Stimulated activated CD8-positive, alpha-beta memory T cell treated with anti-CD3 and anti-CD28 coated beads, Interleukin-4, amount 100 ng/mL, for 1 hour (primary cell): ENCODE measurements at places on chromosomes 12 and 14.
A peak's percentile ranks its signal among the peaks of the same experiment; 100 is the strongest.

DNA sequence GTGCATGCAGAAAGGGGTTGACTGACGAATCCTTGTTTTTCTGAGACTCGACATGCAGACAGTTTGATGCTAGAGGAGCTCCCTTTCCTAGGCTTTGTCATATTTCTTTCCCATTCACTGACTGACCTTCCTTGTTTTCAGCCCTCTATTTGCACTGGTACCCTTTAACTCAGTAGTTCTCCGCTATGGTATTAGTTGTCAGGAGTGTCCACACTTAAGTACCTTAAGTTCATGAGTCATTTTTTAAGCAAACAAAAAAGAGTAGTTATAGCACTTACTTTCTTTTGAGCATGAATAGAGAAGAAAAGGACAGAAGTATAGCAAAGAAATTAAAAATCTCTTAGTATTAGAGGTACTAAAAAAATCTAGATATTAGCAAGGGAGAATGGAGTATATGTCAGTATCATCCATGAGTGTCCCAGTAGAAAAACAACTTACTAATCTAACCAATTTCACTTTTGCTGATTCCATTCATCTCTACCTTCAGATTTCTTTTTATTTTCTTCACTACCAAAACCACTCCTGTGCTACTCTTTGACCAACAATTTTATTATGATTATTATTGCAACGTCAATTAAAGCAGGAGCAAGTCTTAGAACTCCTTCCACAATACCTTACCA lies 8.3 kb downstream of the ATP2B1 start:
- DNase-seq = no peak

- DNase-seq = no peak
These were observed 26.2 kb downstream of the TMEM30B start for GRCh38 chr14:61254808-61255526.

DNA sequence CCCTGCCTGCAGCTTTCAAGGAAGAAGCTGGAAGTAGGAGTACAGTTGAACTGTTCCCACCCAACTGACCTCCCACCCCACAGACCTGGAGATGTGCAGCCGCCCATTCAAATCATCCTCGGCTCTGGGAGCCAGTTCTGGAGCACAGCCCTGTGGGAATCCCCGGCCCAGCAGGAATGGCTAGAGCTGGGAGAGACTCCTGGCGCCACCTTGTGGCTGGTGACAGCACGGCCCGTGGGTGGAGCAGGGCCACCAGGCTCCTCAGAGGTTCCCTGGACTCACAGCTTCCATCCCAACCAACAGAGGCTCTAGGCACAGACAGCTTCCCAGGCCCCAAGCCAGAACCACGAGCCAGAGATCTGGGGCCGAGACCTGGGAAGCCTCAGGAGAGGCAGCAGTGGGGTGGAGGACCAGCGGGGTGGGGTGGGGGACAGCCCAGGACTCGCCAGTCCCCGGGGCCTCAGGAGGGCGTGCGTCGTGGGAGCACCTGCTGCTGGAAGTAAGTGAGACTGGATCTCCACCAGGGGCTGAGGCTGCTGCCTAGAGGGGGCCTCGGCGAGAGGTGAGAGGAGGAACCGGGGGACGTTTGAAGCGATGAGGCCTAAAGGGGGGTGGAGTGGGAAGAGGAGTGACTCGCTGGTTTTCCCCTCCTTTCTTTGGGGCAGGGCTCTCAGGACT lies 43.4 kb downstream of the RNF34 start:
- DNase-seq = peak; percentile 41

DNA sequence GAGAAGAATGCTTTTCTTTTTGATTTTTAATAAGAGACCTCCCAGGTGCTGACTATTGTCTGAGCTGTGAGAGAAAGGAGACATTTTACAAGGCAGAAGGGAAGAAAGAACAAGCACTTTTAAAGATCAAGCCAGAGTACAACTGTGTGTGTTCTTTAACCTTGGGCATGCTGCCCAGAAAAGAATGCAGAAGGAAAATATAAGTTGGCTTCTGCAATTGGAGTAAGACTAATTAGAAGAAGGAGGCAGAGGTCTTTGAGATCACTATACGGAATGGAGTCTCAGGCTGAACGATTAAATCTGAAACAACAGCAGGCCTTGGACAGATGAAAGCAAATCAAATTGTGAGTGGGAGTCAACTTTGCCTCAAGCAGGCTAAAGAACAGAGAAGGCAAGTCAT lies 230.5 kb downstream of the ATP23 start:
- DNase-seq = no peak

DNA sequence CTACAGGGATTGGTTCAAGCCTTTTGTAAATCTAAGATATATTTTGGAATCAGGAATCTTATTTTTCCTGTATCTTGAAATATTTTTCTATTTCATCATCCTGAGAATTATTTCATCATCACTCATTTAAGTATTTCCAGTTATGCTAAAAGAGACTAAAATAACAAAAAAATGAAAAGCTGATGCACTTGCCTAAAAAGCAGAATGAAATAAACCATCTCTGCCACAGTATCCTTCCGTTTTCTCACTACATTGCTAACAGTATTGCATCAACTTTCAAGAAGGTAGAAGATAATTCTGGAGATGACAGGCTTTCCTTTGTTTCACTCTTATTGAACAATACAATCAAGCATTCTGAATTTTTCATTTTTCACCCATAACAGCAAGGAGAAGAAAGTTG lies 31.1 kb upstream of the EIF5 start:
- DNase-seq = no peak

DNA sequence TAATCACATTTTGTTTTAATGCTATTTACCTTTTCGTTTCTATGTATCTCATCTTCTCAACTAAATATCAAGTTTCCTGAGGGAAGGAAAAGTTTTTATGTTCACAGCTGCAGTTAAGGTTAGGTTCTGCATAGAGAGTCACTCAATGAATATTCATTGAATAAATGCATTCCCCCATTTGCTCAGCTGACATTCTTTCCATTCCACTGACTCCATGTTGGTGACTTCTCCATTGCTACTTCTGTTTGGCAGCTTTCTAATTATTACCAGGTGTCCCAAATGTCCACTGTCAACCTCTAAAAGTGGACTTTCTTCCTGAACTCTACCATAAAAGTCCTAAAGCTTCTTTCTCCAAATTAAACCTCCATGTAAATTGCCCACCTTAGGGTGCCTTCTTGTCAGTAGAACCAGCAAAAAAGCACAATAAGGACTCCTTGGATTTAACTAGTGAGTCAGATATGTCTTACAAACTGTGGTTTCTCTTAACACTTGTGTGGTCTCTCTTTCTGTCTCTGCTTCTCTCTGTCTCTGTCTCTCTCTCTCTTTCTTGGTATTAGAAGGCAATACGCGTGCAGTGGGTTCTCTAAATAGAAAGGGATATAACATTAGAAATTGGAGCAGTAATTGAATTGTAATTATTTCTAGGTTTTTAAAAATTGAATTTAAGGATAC lies 85.9 kb downstream of the TMEM117 start:
- no peak for DNase-seq

- DNase-seq = no peak
These were observed 165.3 kb upstream of the RASSF8 start for GRCh38 chr12:25793196-25793595.

GRCh38 chr14:105773584-105773983 lies 247.2 kb downstream of the TMEM121 start:
- DNase-seq = no peak
